ENCODE measurements at places on chromosomes 16 and 17.

DNA sequence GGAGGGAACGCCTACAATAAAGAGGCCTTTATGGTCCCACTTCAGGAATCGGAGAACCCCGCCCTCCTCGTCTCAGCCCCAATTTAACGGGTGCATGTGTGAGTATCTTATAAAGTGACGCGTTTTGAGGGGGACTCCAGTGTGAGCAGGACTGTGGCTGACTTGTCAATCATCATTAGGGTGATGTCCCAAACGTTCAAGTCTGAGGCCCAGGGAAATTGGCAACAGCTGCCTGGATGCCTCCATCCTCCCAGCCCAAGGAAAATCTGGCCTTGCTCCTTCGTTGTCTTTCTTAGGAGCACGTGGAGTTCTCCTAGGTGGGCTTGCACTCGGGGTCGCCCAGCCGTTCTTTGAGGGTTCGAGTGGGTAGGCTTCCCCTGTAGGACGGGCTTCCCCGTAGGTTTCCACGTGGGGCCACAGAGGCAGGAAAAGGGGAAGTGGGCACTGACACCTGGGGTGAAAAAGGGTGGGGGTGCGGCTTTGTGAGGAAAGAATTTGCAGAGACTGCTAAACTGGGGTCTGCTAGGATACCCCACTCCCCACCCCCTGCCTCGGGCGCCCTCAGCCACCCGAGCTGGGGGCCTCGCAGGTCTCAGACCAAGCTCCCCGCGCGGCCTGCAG lies 561 bp upstream of the HERPUD1 start:
- no peak for DNase-seq

DNA sequence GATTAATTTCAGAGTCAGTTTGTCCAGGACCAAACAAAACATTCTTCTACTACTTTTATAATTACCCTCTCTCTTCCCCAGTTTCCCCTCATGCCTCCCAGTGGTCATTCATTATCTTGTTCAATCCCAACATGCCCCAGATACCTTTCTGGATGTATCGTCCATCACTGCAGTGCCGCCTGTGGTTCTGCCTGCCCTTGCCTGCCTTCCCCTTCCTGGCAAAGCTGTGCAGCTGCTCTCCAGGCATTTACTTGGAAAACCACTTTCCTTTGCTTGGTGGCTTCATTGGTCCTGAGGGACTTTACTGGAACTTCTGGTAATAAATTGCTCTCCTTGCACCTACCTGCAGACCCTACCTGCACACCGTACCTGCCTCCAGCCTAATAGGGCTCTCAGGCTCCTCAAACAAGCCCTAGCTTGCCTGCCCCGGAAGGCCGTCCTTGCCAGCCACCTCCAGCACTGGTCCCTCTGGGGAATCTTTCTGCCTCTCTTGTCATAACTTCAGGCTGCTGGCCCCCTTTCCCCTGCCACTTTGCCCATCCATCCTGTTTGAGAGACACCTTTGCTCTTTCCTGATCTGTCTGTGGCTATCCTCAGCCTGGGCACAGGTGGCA lies 19.5 kb upstream of the MSI2 start:
- DNase-seq, result no peak

- no peak for DNase-seq
Measured at GRCh38 chr16:89422905-89423630, 67.3 kb downstream of the ANKRD11 start.

DNA sequence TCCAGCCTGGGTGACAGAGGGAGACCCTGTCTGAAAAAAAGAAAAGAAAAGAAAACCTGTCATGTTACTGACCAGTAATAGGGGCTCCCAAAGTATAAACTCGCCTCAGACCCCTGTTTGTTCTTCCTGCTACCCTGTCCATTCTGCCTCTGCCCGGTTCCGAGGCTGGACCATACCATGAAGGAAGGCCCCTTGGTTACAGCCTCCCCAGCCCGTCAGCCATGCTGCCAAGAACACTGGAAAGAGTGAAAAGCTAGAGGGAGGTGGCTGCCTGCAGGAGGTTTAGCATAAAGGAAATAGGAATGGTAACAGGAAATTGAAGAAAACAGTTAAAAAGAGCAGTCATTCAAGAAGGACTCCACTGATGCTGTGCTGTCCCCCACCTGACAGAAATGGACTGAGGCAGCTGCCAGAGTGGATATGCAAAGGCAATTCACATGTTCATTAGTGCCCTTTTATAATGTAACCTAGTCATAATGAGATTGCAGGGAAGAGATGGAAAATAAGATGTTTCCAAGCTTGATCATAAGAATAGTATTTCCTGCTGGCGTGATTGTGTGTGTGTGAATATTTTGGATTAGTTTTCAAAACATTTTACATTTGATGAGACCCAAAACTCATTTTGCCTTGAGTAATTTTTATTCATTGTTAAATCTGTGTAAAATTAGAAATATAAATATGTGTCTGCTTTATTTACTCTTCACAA lies 102.6 kb downstream of the GOSR1 start:
- DNase-seq, result no peak

GRCh38 chr17:17800504-17801021 lies 36.2 kb downstream of the SREBF1 start:
- DNase-seq, result no peak

DNA sequence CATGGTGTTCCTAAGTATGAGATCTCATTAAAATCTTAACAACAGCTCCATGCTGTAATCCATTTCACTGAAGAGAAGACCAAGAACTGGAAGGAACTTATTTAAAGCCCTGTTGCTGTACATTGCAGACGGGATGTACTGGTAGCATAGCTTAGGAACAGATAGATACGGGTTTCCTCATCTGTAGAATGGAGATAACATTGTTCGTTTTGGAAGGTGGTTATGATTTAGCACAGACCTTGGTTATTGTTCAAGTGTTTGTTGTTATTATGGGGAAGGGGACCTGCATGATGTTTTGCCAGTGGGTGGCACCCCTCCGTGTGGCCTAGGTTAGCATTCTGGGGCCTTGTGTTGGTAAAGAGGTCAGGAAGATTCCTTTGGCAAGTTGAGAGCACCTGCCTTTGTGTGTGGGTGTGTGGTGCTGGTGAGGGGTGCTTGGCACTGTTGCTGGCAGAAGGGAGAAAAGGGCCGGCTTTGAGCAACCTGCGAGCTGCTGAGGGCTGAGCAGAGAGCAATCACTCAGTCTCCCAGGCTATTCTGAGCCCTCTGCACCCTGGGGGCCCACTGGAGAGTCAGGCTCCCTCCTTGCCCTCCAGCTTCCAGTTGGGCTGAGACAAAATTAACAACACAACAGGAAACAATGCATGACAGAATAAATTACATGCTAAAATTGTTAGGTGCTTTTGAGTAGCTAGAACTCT lies 2.3 kb downstream of the TAOK2 start:
- DNase-seq, result no peak

- DNase-seq, result no peak
Measured at GRCh38 chr17:17137731-17138585, 68.2 kb downstream of the PLD6 start.

DNA sequence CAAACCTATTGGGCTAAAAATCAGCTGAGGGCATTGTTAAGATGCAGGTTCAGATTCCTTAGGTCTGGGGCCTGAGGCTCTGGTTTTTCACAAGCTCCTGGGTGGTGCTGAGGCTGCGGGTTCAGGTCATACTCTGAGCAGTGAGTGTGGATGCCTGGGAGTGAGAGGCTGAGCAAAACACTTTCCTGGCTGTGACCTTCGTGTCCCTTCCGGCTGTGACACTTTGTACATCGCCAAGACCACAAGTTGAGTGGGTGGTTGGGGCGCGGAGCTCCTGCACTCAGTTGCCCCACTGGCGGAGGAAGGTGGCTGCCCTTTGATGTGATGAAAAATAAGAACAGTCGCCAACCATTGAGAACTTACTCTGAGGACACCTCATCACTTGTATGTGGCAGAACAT lies 24.8 kb downstream of the CCR7 start:
- no peak for DNase-seq

- DNase-seq, result no peak
Measured at GRCh38 chr16:58904291-58904690, 170.2 kb upstream of the GOT2 start.

DNA sequence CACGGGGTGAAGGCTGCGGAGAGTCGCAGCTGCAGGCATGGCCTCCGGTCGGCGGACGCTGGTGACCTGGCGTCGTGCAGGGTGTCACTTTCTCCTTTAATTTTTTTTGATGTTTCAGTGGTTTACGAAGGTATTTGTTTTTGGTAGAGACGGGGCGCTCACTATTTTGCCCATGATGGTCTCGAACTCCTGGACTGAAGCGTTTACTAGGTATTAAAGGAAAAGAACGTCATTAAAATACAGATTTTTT lies 17.1 kb downstream of the ZNF213 start:
- DNase-seq, result no peak

DNA sequence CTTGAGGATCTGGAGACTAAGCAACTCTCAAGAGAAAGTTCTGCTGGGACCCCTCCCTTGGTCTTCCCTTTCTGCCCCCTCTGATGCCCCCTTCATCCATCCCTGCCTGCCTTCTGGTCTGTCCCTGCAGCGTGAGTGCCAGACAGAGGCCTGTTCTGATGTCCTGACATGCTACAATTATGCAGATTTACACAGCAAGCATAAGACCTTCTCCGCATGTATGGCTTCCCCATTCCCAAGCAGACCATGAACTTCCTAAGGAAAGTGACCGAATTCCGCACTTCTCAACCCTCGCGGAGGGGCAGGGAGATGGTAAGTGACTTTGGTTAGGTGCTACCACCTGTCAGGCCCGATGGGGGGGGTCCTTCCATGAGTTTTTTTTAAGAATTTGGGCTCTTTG lies 150.1 kb upstream of the SDK2 start:
- DNase-seq, result no peak

DNA sequence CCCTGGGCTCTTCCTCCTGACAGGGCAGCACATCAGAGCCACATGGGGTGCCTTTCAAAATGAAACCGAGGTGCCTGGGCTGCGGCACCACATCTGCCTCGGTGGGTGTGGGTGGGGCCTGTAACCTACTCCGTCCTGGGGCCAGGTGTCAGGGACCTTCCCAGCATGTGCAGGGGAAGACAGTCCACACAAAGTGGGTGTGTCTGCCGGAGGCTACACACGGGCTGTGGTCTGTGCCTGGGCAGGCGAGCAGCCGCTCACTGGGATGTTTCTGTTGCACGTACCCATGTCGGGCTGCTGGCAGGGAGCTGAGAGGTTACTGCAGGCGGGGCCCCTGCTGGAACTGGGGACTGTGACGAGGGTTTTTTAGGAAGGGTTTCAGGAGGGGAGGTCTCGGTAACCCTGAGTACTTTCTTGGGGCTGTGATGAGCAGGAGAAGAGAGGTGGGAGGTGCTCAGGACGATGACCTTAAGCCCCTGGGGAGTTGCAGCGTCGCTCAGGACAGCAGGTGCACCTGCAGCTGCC lies 351.2 kb downstream of the SEC14L1 start:
- no peak for DNase-seq

DNA sequence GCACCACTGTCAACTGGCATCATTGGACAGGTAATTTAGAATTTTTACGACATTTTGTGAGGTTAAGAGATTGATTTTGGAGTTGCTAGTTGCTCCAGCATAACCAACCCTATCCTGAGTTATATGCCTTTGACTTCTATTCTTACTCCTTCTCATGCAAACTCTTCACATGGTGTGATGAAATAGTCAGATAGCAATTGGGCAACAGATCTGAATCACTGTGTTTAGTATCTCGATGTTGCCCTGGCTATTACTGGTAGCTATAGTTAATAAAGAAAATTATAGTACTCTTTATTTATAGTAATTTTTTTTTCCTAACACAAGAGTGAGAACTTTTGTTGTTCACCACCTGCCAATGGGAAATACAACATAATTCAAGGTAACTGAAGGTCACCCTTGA lies 494.8 kb upstream of the TOM1L1 start:
- no peak for DNase-seq

DNA sequence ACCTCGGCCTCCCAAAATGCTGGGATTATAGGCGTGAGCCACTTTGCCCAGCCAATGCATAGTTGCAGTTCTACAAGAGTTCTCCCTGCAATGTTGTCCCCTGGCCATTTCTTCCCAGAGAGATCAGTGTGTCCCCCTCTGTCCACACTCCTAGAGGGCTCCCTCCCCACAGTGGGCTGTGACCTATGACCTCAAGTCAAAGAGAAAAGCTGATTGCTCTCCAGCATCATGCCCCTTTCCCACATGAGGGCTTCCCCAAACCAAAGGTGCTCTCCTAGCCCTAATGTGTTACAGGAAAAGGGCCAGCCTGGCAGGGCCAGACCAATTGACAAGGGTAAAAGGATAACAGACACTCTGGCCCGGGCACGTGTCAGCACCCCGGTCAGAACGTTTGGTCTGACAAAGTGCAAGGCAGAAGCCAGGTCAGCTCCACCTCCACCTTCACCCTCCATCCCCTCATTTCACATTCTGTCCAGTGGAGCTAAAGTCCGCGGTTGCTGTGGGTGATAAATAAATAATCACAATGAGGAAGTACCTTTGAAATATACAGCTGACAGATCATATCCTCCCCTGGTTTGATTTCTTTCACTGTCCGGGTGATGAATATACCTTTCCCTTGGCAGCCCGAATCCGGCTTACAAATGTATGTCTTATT lies 17.8 kb downstream of the TTLL6 start:
- DNase-seq, result no peak

- DNase-seq, result no peak
Measured at GRCh38 chr16:80536238-80536637, 4.6 kb upstream of the DYNLRB2 start.

GRCh38 chr16:58831386-58831785 lies 97.3 kb upstream of the GOT2 start:
- no peak for DNase-seq

DNA sequence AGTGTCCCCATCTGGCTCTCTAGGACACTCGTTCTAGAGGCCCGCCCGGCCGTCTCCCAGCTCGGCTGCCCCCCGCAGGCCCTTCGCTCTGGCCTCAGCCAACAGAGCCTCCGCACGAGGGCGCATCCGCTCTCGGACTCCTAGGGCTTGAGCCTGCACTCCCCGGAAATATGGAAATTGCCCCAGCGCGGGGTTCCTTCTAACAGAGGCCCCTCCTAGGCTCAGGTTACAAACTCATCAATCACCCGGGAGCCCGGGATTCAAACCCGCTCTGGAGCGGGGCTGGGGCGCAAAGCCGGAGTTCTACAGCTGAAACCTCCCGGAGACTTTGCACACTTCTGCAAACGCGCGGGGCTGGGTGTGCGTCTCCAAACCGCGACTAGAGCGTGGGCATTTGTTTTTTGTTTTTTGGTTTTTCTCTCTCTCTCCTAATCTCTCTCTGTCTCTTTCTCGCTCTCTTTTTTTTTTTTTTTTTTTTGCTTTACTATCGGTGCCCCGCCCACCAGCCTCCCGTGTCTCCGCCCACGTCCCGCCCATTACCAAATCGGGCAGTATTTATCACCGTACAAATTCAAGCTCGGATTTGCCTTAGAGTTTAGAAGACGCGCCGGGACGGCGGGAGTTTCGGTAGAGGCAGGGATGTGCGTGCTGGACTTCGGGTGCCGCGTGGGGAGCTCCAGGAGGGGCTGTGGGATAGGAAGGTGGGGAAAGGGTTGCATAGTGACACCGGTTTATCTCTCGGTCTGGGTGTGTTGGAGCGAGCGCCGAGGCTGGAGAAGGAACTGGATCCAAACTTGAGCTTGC lies 2.4 kb upstream of the FOXL1 start:
- no peak for DNase-seq

GRCh38 chr17:68768804-68769203 lies 167.6 kb upstream of the FAM20A start:
- DNase-seq, result no peak

GRCh38 chr17:61555127-61555566 lies 35.9 kb downstream of the NACA2 start:
- DNase-seq, result no peak

GRCh38 chr17:40427002-40427491 lies 9.4 kb upstream of the TOP2A start:
- no peak for DNase-seq

- DNase-seq, result no peak
Measured at GRCh38 chr16:2477327-2477726, 2.4 kb downstream of the TBC1D24 start.
